ENCODE measurements at places on chromosomes 1 and 21. TPM values are rescaled to one million over a fixed set of nuclear protein-coding genes. Genes with fewer than 3 reads are reported as not detected.

Gene PRRC2C
- 93.4 TPM for total RNA-seq

Gene KRTAP13-2
- 3.2 TPM for total RNA-seq

Gene FAM72D
- total RNA-seq = 1.4 TPM

Gene DDI2
- total RNA-seq = 36.9 TPM

Gene LTN1
- total RNA-seq = 21.4 TPM

Gene CYP4A11
- not detected for total RNA-seq

Gene MROH9
- not detected for total RNA-seq

Gene TNNI3K
- not detected for total RNA-seq

Gene CLCNKA
- total RNA-seq = 1.3 TPM
